ENCODE measurements at places on chromosomes 16 and 17.

DNA sequence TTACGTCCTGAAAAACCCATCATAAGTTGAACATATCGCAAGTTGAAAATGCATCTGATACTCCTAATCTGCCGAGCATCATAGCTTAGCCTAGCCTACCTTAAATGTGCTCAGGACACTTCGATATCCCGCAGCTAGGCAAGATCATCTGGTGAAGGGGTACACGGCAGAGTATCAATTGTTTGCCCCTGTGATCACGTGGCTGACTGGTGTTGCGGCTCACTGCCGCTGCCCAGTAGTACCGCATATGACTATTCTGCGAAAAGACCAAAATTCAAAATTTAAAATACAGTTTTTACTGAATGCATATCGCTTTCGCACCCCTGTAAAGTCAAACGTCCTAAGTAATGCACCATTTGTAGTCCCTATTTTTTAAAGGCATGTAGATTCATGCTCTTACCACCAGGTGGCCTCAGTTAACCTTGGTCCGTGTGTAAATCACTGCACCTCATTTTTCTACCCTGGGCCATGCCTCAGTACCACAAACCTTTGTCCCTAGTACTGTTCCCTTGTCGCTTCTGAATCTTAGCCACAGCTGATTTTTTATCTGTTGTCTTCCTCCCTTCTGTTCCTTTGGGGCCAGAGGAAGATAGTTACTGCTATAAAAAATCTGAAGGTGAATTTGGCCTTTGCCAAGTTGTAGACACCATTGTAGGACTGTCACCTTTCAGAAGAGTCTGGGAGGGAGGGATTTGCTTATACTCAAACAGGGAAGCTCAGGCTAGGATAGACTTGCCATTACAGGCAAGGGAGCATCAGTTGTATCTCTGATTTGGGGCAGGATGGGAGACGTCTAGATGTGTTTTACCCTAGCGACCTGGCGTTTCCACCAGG lies 34.4 kb downstream of the WWP2 start:
- peak; percentile 85 for DNase-seq

GRCh38 chr16:81657224-81657623 lies 121.9 kb upstream of the PLCG2 start:
- DNase-seq: no peak

GRCh38 chr16:47872225-47872624 lies 283.6 kb downstream of the ABCC12 start:
- DNase-seq: peak; percentile 56

- DNase-seq: peak; percentile 45
These were observed 42.1 kb downstream of the TBC1D16 start for GRCh38 chr17:79993390-79994227.
